A549 treated with CpdA at 1 μM for 4 hours (cell line): ENCODE measurements at places on chromosomes 7 and 10. TPM values are rescaled to one million over a fixed set of nuclear protein-coding genes. Genes with fewer than 3 reads are reported as not detected.

Gene PDK4
- 3.8 to 6.7 TPM (median 4.9 TPM) in 5 replicates for total RNA-seq

Gene MRC1
- 0.02 to 0.03 TPM (median 0.02 TPM) in 4 of 5 replicates, not detected in the other for total RNA-seq

Gene ELFN1
- total RNA-seq: 0.30 to 0.57 TPM (median 0.47 TPM) in 5 replicates

Gene EPHA1
- not detected in 5 replicates for total RNA-seq

Gene PTTG1IP2
- not detected in 5 replicates for total RNA-seq

Gene ZNF783
- 5.5 to 8.9 TPM (median 6.0 TPM) in 5 replicates for total RNA-seq

Gene KLLN
- 0.50 to 0.63 TPM (median 0.59 TPM) in 5 replicates for total RNA-seq

Gene SPDYE1
- total RNA-seq: not detected in 5 replicates

Gene UTF1
- total RNA-seq: 0.07 to 0.16 TPM (median 0.14 TPM) in 3 of 5 replicates, not detected in the others

Gene ADAMTS14
- total RNA-seq: 0.07 to 0.13 TPM (median 0.10 TPM) in 5 replicates

Gene PRR15
- total RNA-seq: 1.1 to 1.3 TPM (median 1.3 TPM) in 5 replicates

Gene PRPS1L1
- not detected in 5 replicates for total RNA-seq

Gene SYT15
- total RNA-seq: 2.2 to 2.8 TPM (median 2.6 TPM) in 5 replicates

Gene ELAPOR2
- total RNA-seq: 0.06 to 0.35 TPM in 2 of 5 replicates, not detected in the others

Gene KCP
- 0.11 to 0.21 TPM (median 0.16 TPM) in 5 replicates for total RNA-seq

Gene ATP6V0A4
- 0.22 to 0.58 TPM (median 0.26 TPM) in 5 replicates for total RNA-seq

Gene JCAD
- 7.0 to 8.1 TPM (median 7.7 TPM) in 5 replicates for total RNA-seq

Gene PDGFA
- 31.2 to 38.0 TPM (median 32.5 TPM) in 5 replicates for total RNA-seq

Gene IDI2
- total RNA-seq: 0.13 TPM in 1 of 5 replicates, not detected in the others

Gene HMX3
- total RNA-seq: not detected in 5 replicates

Gene COL17A1
- total RNA-seq: 2.2 to 3.8 TPM (median 2.7 TPM) in 5 replicates

Gene AQP1
- total RNA-seq: 0.36 to 0.70 TPM (median 0.45 TPM) in 5 replicates

Gene SUN3
- 0.15 to 0.91 TPM in 2 of 5 replicates, not detected in the others for total RNA-seq

Gene SFMBT2
- total RNA-seq: 10.3 to 14.6 TPM (median 12.2 TPM) in 5 replicates
